Left lobe of liver (tissue), 2 donors: ENCODE measurements at places on chromosomes 13 and 19. TPM values are rescaled to one million over a fixed set of nuclear protein-coding genes. Genes with fewer than 3 reads are reported as not detected.

The SMIM24 gene
- total RNA-seq: 10.8 TPM

DNA sequence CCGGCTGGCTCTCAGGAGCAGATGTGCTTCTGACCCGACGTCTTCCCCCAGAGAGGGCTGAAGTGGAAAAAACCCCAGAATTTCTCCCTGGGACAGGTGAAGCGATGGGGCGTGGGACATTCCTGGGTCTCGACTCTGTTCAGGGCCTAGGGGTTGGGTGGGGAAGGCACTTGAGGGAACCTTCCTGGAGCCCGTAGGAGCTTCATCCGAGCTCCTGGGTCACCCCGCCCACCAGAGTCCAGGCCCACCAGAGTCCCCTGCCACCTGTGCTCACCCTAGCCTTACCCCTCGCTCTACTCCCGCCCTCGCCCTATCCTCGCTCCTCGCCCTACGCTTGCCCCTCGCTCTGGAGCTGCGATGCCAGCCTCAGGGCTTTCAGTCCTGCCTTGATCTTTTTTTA is 23.2 kb downstream of the EPN1 start:
- DNase-seq: no peak

GRCh38 chr13:98519976-98520375 is 56.9 kb downstream of the STK24 start:
- no peak for DNase-seq

DNA sequence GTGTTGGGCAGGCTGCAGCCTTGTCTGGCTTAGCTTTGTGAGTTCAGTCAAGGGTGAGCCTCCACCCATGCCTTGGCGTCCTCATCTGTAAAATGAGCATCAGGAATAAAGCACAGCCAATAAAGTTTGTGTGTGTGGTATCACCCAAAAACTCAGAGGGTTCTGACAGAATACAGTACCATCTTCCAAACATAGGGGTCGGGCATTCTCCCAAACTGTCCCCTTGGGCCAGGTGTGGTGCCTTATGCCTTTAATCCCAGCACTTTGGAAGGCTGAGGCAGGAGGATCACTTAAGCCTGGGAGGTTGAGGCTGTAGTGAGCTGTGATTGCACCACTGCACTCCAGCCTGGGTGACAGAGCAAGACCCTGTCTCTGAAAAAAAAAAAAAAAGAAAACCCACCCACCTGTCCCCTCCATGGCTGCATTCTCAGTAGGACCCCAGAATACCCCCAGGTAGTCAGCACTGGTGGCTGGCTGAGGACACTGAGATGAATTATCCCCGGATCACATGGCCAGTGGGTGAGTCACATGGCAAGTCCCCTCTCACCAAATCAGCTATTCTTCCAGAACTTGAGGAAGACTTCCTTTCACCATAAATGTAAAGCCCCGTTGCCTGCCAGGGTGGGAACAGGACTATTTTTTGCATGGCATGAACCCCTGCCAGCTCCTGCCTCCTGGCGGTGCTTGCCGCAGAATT is 18.6 kb downstream of the POP4 start:
- no peak for DNase-seq

DNA sequence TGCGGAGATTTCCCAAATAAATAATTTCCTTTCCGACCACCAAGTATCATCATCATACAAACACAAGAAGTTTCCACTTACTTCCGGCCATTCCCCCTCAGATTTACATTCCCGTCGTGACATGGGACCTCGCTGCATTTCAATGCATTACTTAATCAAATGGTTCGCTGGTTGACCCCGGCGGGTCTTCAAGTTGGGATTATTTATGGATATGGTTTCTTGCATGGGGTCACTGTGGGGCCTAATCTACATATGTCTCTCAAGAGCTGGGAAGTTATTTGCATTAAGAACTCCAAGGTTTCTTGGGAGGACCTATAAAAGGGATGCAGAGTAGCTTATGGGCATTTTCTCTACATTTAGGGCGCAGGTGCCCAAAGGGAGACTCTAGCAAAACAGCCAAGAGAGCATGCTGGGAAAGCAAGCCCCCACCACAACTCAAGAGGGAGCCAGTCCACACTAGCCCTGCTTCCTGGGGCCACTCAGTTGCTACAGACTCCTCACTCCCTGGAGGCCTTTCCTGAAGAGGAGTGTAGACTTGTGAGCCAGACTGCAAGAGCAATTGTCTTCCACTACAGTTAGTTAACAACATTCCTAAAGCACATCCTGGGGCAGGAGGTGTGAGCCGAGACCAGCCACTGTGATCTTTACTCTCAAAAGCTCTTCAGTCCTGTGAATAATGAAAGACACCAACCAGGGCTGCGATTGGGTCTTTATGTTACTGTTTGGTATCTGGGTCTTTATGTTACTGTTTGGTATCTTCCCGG is 125.3 kb downstream of the KATNAL1 start:
- DNase-seq: no peak

The PRX gene
- total RNA-seq: 0.70 TPM

The GPR4 gene
- total RNA-seq: 1.2 TPM

The RAB3A gene
- 2.1 TPM for total RNA-seq

GRCh38 chr13:33388286-33388998 is 102.9 kb upstream of the STARD13 start:
- DNase-seq: no peak

DNA sequence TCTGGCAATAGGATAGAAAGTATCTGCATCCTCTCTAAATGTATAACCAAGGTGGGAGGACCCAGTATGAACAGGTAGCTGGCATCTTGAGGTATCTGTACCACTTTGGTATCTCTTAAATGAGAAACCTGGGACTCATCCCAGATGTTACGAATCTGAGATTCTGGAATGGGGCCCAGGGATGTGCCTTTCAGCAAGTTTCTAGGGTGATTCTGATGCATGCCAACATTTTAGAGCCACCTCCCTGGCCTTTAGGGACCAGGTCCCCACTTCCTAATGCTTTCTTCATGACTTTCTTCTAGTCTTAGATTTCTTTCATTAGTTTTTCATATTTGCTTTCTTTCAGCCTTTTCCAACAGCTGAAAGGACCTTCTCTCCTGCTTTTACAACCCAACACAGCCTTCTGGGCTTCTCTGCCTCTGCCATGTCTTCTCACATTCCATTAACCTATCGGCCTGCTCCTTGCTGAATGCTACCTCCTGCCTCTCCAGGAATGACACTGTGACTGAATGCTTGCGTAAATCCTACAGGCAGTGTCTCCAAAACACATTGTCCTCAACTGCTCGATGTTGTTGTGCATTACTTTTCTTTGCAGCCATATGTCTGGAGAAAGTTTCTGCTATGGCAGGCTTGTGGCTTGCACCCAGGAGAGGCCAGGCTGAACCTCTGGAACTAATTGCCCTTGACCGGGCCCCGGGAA is 284.0 kb downstream of the DNAJC15 start:
- no peak for DNase-seq

GRCh38 chr13:85659493-85659892 is 139.7 kb downstream of the SLITRK6 start:
- no peak for DNase-seq

The UBE2L5 gene
- not detected for total RNA-seq

The ADGRE2 gene
- 1.6 TPM for total RNA-seq

The LINGO3 gene
- not detected for total RNA-seq

The PRR12 gene
- total RNA-seq: 10.5 TPM

DNA sequence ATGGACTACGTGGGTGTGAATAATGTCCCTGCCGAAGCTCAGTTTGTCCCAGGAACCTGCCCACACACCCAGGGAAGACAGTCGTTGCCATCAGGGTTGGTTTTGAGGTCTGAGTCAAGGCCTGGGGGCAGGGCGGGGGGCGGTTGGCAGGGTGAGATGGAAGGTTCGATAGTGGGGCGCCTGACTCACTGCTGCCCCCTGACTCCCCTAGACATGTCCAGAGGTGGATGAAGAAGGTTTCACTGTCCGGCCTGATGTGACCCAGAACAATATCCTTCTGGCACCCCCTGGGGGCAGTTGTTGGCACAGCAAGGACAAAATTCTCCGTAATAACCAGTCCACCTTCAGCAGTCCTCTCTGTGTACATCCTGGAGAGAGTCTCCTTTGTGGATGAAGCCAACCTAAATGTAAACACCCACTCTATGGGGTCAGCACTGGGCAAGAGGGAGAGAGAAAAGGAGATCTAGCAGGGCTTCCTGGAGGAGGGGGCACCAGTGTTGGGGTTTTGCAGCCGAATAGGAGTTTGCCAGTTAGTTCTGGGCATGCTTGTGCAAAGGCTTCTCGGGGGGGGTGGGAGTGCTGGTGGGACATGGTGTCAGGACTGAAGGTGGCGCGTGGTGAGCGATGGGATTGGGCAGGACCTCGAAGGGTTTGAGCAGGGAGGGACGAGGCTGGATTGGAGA is 19.6 kb upstream of the B3GNT3 start:
- no peak for DNase-seq

GRCh38 chr19:46748325-46749109 is 2.3 kb upstream of the STRN4 start:
- DNase-seq: peak; percentile 54

- DNase-seq: peak; percentile 91
Observed at GRCh38 chr19:40797963-40798682, 868 bp upstream of the EGLN2 start.

GRCh38 chr13:33537676-33538075 is 252.1 kb upstream of the STARD13 start:
- DNase-seq: no peak

GRCh38 chr13:35826626-35827254 is 304.4 kb downstream of the DCLK1 start:
- DNase-seq: no peak
